Activated naive CD4-positive, alpha-beta T cell treated with anti-CD3 and anti-CD28 coated beads for 36 hours (primary cell): ENCODE measurements at places on chromosomes 12 and 14. TPM values are rescaled to one million over a fixed set of nuclear protein-coding genes. Genes with fewer than 3 reads are reported as not detected.
A peak's percentile ranks its signal among the peaks of the same experiment; 100 is the strongest.

- no peaks in the 10 kb centered on the region for H3K27me3 ChIP-seq
- H3K4me3 ChIP-seq, result no peak overlapping the region
- H3K27ac ChIP-seq, result no peak overlapping the region
- DNase-seq, result no peak
- no peaks in the 10 kb centered on the region for H3K36me3 ChIP-seq
- H3K4me1 ChIP-seq, result no peaks in the 10 kb centered on the region
Measured at GRCh38 chr14:53606203-53606602, 350.4 kb downstream of the BMP4 start.

Gene CSRP2
- total RNA-seq, result 0.62 TPM

- H3K27me3 ChIP-seq, result no peaks in the 10 kb centered on the region
- H3K4me1 ChIP-seq, result peaks cover 44% of the 10 kb centered on the region
- H3K36me3 ChIP-seq, result no peaks in the 10 kb centered on the region
- H3K4me3 ChIP-seq, result peak overlapping the region; percentile 43
Measured at GRCh38 chr12:9731797-9732196, 1.1 kb downstream of the CLECL1 start.

DNA sequence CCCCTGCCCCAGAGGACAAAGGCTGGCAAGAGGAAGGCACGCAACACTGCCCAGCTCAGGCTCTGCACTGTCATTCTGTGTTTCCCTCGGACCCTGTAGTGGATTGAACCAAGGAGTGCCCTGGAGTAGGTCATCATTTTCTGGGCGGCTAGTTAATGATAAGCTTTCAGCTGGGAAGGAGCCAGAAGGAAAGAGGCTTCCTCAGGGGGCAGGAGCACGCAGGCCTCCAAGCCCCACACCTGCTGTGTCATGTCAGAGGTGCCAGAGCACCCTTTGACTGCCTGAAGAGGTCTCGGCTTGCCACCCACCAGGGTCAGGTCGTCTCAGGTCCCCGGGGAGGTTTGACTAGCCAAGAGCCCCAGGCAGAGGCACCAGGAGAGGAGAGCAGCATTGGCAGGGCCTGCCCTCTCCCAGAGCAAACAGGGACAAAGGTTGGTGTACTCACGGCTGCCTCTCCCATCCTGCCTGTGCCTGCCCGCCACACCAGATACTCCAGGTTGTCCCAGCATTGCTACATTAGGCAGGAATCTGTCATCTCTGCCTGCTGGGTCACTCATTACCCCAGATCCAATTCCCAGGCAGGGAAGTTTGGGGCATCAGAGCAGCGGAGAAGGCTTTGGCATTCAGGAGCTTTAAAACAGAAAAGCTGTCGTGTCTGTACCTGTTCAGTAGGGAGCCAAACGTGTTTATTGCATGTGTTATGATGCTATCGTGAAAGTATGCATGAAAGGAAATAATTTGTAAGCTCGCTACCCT, 33.5 kb upstream of the ATP2A2 start:
- no peak overlapping the region for H3K27ac ChIP-seq
- no peaks in the 10 kb centered on the region for H3K36me3 ChIP-seq
- no peak overlapping the region for H3K4me3 ChIP-seq

DNA sequence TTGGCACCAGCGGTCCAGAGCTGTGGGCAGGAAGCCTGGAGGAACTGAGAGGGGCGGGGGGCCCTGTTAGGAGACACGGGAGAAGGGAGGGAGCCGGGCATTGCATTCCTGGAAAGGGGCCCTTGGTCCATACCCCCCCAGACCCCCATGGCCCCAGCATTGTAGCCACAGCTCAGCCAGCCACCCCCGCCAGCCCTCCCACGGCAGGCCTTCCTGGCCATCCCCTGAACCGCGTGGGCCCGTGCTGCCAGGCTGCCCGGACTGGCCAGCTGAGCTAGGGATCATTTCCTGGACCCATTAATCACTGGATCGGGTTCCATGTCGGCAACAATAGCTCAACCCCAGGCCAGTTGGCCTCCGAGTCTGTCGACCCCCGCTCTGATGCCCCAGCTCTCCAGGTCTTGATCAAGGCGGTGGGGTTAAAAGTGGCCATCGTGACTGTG, 39.8 kb upstream of the DIO3 start:
- no peak overlapping the region for H3K4me3 ChIP-seq
- no peak for DNase-seq
- H3K27ac ChIP-seq, result no peak overlapping the region
- H3K4me1 ChIP-seq, result no peaks in the 10 kb centered on the region

DNA sequence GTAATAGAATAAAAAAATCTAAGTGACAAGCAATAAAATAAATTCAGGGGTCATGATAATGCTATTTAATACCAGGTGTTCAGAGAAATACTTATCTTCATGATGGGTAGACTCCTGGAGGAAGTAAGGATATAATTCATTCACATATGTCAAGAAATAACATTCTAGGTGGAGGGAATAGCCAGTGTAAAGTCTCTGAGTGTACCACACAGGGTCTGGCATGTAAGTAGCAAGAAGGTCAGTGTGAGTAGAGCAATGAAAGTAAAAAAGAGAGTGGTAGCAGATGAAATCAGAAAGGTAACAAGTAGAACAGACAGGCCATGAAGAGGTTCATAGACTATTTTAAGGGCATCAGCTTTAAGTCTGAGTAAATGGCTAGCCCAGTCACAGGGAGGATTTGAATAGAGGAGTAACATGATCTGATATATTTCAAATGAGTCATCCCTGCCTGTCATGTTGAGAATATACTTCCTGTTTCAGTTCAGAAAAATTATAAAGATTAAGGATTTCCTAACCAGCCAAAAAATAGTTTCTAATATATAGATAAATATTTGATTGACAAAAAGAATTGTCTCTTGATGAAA, 519.9 kb downstream of the C12orf50 start:
- H3K36me3 ChIP-seq, result no peaks in the 10 kb centered on the region
- H3K4me3 ChIP-seq, result no peak overlapping the region
- H3K4me1 ChIP-seq, result no peaks in the 10 kb centered on the region
- no peak for DNase-seq
- H3K27ac ChIP-seq, result no peak overlapping the region
- no peaks in the 10 kb centered on the region for H3K27me3 ChIP-seq
